Activated CD8-positive, alpha-beta memory T cell treated with anti-CD3 and anti-CD28 coated beads for 4 hours (primary cell): ENCODE measurements at places on chromosomes 4 and X.

GRCh38 chrX:19960913-19961312 is 29.9 kb downstream of the BCLAF3 start:
- DNase-seq = no peak

GRCh38 chr4:41957634-41958033 is 22.4 kb downstream of the TMEM33 start:
- DNase-seq = no peak

- DNase-seq = no peak
Measured at GRCh38 chrX:20067709-20068561, 48.8 kb downstream of the MAP7D2 start.

DNA sequence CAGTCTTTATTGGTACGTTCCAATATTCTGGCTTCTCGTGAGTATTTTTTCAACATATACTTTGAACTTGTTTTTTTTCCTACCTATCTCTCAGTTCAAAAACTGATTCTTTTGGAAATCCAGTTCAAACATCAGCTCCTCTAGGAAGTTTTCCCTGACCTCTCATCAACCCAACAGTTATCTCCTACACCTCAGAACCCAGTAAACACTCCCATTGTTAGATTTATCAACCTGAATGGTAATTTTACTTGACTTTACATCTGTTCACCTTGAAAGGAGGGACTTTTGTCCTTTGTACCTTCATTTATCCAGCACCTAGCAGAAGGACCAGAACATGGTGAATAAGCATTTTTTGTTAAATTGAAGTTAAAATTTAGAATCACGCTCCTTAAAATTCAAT is 13.6 kb downstream of the CAMK2D start:
- DNase-seq = no peak

GRCh38 chr4:156803056-156803455 is 168.5 kb downstream of the PDGFC start:
- DNase-seq = no peak

- no peak for DNase-seq
Measured at GRCh38 chr4:84224522-84224921, 274.6 kb downstream of the NKX6-1 start.

GRCh38 chrX:109596015-109596414 is 29.0 kb downstream of the KCNE5 start:
- DNase-seq = no peak

DNA sequence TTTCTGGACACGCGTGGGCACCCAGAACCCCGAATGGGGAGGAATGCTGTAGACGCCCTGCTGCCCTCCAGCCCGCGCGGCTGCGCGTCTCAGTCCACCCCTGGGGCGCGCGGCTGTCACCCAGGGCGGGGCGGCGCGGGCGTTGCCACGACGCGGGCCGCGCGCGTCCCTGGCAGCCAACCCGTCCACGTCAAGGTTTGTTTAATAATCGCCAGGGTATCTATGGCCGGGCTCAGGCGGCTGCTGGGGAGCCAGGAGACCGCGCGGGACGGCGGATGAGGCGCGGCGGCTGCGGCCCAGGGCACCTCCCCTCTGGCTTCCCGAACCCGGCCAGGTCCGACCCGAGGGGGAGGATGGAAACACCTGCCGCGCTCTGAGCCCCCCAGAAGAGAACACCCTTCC is at the start of gene SPATA18:
Gene SPATA18 (plus strand): TSS at position 92 of the 402 bp plus-strand sequence. CDS start 401 bp downstream, outside the sequence.
- DNase-seq = no peak

- no peak for DNase-seq
Measured at GRCh38 chrX:121761845-121762244, 714.4 kb downstream of the GLUD2 start.

DNA sequence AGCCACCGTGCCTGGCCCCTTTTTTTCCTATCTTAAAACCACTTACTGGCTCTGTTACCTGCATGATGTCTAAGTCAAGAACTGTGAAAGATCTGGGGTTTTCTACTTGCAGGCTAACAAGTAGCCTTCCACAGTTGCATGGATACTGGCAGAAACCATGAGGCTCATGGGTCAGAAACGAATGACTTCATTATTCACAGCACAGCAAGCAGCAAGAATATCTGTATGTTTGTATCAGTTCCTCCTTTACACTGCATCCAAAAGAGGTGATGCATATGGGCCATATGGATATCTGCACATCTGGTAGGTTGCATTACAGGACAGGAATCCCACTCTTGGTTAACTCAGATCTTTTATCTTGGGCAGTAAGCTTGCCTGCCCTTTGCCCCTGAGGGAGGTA is 154.9 kb upstream of the NUDT6 start:
- DNase-seq = no peak

- DNase-seq = no peak
Measured at GRCh38 chrX:136021903-136022302, 36.7 kb downstream of the SLC9A6 start.

DNA sequence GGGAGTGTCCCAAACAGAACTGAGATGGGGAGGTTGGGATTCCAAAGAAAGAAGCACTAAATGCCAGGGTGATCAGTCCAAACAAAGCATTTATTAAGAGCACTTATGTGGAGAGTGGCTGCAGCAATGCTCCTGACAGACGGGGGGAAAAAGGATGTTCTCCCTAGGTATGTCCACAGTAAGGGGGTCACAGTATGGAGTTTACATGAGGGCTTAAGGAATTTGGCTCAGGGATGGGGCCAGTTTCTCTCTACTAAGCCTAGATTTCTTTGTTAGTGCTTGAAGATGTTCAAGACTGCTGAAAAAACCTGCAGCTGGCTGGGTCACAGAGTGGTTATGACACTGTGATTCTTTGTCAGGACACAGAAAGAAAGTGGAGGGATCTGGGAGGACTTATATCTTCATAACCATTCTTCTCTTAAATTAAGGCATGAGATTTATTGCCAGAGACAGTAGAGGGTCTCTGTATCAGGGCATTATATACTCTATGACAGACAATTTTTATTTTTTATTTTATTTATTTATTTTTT is 1468.0 kb downstream of the C4orf33 start:
- DNase-seq = no peak

DNA sequence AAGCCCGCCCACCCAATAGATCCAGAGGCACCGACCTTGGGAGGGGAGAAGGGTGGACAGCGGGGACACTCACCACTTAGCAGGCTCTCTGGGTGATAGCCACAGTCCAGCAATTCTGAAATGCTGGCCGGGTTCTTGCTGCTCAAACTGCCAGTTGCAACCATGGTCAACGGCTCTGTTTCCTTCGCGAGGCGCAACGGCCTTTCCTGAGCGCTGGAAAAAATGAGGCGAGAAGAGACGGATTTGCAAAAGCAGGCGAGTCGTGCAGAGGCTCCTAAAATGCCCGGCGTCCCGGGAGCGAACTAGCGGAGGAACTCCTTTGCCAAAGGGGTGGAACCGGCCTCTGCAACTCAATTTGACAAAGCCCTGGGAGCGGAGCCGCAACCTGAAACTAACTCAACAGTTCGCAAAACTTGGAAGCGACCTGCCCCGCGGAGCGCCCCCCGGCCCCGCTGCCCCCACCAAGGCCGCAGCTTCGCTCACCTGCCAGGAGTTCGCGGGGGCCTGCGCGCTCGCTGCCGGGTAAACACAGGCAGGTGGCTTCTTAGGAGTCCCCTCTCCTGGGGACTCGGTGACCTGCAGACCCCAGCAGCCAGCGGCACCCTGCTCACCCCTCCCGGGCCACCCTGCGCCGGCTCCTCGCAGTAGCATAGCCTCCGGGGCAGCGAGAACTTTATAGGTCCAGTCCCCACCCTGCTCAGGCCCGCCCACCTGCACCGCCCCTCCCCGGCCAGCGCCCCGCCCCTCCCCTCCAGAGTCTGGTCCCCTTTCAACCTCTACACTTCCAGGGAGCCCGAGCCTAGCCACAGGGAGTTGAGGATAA is at the start of gene DDIT4L:
Gene DDIT4L (minus strand): TSS at position 649 of the 823 bp plus-strand sequence. CDS start 485 bp downstream, at position 164.
- DNase-seq = no peak

- no peak for DNase-seq
Measured at GRCh38 chr4:182141061-182141460, 102.1 kb upstream of the TENM3 start.

DNA sequence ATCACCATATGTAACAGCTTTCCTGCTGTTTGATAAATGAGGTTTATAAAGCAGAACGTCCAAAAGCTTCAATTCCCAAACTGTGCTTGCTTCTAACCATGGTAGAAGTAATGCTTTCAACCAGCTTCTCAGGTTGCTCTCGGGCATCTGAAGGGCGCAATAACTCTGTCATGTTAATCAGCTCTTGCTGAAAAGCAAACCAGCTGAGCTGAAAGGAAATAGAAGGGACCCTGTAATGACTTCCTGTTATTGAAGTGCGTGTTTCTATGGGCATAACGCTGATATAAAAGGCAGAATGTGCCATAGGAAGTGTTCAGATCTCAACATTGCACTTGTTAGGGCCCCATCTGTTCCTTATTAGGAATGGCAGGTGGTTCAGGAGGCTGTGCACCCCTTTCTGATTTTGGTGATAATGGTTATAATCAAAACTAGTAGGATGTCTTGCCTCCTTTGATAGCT is 21.2 kb downstream of the HERC3 start:
- DNase-seq = no peak

- DNase-seq = no peak
Measured at GRCh38 chrX:141220342-141221008, 21.8 kb downstream of the SPANXC start.
